Pons (tissue), 1 donor: ENCODE measurements at places on chromosomes 12 and 14.

GRCh38 chr12:1643905-1644533, 15.0 kb downstream of the WNT5B start:
- DNase-seq = no peak

DNA sequence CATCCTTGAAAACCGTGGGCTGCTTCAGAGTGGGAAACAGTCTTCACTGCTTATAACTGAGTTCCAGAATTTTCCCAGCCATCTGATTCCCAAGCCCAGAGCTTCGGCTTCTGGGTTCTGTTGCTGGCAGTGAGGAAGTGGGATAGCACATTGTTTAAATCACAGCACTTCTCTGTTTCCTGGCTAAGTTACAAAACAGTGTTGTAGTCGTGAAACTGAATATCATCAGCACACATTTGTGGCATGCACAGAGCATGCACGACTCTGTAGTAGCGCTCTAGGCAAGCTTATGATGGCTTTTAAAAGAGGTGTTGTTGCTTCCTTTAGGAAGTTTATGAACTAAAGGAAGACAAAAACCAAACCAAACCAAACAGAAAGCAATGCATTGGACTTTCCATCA, 1005.5 kb downstream of the NRXN3 start:
- DNase-seq = no peak

DNA sequence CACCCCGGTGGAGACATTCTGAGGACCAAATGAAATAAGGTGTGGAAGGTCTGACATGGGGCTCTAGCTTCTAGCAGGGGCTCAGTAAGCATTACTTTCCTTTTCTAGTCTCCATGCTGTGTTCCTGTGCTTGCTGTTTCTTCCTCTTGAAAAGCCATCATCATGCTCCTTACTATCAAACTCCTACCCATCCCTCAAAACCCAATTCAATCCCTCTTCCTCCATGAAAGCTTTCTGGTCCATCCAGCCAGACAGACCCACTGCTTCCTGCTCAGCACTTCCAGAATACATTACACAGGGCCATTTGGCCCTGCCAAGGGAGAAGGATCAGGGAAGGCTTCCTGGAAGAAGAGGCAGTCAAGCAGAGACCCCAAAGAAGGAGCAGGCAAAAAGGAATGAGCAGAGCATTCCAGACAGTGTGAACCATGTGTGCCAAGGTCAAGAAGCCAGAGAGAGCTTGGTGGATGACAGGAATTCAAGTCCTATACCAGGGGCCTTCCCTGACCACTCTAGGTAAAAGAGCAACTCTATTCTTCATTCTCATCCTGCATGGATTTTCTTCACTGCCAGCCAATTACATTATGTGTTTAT, 59.5 kb downstream of the NUAK1 start:
- DNase-seq = no peak

DNA sequence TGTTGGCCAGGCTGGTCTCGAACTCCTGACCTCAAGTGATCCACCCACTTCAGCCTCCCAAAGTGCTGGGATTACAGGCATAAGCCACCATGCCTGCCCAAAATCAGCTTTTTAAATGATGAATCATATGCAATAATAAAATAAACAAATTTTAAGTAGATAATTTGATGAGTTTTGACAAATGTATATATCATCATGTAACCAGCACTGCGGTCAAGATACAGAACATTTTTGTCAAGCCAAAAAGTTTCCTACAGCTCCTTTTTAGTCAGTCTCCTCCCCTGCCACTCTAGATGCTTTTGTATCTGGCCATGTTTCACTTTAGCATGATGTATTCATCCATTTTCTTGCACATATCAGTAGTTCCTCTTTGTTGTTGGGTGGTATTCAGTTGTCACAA, 17.2 kb downstream of the FRMD6 start:
- DNase-seq = no peak

GRCh38 chr12:49097381-49097780, 2.8 kb upstream of the DHH start:
- no peak for DNase-seq

- no peak for DNase-seq
Observed at GRCh38 chr14:55908106-55908505, 210.1 kb upstream of the PELI2 start.

DNA sequence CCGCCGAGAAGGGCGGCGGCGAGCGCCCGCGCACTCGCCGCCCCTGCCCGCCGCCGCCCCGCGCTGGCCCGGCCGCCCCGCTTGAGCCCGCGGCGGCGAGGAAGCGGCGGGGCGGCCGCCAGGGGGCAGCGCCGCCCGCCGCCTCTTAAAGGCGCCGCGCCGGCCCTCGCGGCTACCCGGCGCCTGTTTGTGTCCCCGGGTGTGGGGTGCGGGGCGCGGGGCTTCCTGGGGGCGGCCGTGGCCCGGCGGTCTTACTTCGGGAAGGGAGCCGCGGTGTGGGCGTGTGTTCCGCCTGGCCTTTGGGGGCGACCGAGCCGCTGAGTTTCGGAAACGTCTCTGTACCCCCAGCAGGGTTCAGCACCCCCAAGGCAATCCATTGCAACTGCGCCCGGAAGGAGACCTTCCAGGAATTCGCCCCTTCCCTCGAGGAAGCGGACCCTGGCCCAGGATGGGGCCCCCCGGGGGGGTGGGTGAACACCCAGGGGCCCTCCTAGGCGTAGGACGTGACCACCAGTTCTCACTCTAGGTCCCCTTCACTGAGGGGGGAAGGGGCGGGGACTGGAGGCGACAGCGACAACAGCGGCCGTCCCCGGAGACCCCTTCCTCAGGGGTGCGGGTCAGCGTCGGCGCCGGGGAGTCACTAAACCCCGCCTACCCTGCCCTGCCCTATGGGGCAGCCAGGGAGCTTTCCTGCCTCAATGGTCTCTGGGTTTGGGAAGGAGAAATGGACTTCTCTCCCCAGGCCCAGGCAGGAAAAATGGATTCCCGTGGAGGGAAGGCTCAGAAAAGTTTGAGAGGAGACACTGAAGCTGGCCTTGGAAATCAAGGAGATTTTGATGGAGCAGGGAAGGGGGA, at the start of gene ITPK1:
Gene ITPK1, minus strand, starts transcription at position 105 of the 855 bp plus-strand sequence. CDS start 762 bp downstream, outside the sequence.
- DNase-seq = peak; percentile 52

- peak; percentile 85 for DNase-seq
Observed at GRCh38 chr14:31937730-31938346, 139.3 kb upstream of the ARHGAP5 start.

- no peak for DNase-seq
Observed at GRCh38 chr12:121282072-121282742, 14.3 kb downstream of the CAMKK2 start.

DNA sequence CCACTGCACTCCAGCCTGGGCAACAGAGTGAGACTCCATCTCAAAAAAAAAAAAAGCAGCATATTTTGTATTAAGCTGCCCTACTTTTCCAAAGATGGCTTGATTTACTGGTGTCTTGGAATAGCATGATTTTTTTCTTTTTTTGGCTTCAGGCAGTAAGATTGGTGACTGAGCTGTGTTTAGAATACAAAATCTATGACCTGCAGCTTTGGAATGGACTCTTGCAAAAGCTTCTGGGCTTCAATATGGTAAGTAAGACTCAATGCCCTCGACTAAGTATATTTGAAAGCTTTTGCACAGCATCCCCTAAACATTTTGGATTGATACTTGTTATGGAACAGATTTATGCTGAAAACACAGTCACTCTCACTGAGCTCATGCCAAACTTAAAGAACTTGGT, 87.8 kb downstream of the KNTC1 start:
- no peak for DNase-seq

DNA sequence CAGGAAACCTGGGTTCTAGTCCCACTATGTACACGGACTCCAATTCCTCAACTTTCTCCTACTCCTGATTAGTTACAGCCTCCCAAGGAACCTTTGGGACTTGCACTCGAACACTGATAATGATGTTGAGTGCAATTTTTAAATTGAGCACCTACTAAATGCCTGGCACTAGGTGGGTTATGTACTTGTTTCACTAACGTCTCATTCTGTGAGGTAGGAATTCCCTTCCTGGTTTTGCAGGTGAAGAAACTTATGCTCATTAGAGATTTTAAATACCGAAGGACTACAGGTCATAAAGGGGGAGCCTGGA, 536 bp downstream of the PARPBP start:
- no peak for DNase-seq

DNA sequence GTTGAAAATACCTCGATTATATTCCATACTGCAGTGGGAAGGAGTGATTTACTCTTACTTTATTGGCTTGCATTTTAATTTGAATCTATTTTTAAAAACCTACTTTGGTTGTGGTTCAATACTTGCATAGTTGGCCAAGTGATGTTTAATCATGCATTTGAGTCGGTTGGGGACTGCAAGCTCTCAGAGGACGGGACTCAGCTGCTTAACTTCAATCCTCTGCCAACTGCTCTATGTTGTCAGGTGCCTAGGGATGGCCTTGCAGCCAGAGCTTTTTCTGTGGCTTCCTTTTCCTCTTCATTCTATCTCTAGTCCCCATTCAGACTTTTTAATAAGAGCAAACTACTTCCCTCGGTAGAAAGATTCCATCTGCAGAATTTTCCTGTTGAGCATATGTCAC, 53.4 kb upstream of the KRR1 start:
- DNase-seq = no peak

GRCh38 chr12:14930299-14930698, 8.0 kb downstream of the ERP27 start:
- DNase-seq = no peak

- no peak for DNase-seq
Observed at GRCh38 chr12:50415899-50416479, 15.3 kb downstream of the LARP4 start.

DNA sequence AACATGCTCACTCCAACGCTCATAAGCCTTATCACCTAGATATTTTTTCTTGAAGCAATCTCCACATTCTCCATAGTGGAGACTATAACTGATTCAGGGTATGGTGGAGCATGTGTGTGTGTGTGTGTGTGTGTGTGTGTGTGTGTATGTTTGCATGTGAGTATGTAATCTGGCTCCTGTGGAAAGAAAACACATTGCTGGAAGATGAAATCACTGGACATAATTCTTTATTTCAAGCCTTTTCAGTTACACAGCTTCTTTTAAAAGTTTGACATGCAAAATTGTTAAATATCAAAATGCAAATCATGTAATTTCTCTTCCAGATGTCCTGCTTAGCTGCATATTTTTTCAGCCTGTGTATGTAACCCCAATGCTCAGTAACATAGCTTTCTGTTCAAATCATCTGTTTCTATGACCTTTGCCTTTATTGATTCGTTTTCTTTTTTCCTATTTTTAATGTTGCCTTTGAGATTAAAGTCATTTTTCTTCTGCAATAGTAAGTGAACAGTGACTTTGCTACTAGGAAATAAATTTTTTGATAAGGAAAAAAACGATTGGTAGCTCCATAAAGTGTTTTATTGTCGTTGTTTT, 80.5 kb upstream of the BTG1 start:
- DNase-seq = no peak
